ENCODE measurements at places on chromosomes 4 and X. TPM values are rescaled to one million over a fixed set of nuclear protein-coding genes. Genes with fewer than 3 reads are reported as not detected.

EFHC2 gene
- total RNA-seq: 0.32 TPM

BTC gene
- not detected for total RNA-seq

ZCCHC18 gene
- total RNA-seq: 0.34 TPM

FMR1NB gene
- not detected for total RNA-seq

SCRG1 gene
- total RNA-seq: not detected

NXF3 gene
- not detected for total RNA-seq

IRS4 gene
- total RNA-seq: not detected

PIM2 gene
- total RNA-seq: 350 TPM

NAA11 gene
- not detected for total RNA-seq

ITIH6 gene
- total RNA-seq: not detected

C4orf51 gene
- not detected for total RNA-seq

MAGEA2 gene
- not detected for total RNA-seq

CD40LG gene
- 243 TPM for total RNA-seq

TAF9B gene
- 21.6 TPM for total RNA-seq

GSX2 gene
- not detected for total RNA-seq

SERTM2 gene
- total RNA-seq: not detected

ARHGAP36 gene
- not detected for total RNA-seq

CYBB gene
- total RNA-seq: 0.32 TPM

MAGEA12 gene
- not detected for total RNA-seq

UCHL1 gene
- total RNA-seq: 0.20 TPM

FGD1 gene
- total RNA-seq: 0.07 TPM

SLC10A4 gene
- total RNA-seq: not detected

DSPP gene
- not detected for total RNA-seq

SPATA4 gene
- not detected for total RNA-seq

SPATA18 gene
- 0.56 TPM for total RNA-seq

H2BW2 gene
- total RNA-seq: not detected

RPS6KA6 gene
- total RNA-seq: not detected

FAM114A1 gene
- 0.71 TPM for total RNA-seq

NALF2 gene
- 0.20 TPM for total RNA-seq

MAGEH1 gene
- 18.4 TPM for total RNA-seq

RAB41 gene
- not detected for total RNA-seq

MAOA gene
- 0.39 TPM for total RNA-seq

MAPK10 gene
- not detected for total RNA-seq

GRIA2 gene
- not detected for total RNA-seq

IL1RAPL1 gene
- not detected for total RNA-seq

DDIT4L gene
- total RNA-seq: 2.4 TPM

CWH43 gene
- not detected for total RNA-seq

IL13RA1 gene
- 0.68 TPM for total RNA-seq

NBDY gene
- 46.5 TPM for total RNA-seq

LNX1 gene
- total RNA-seq: not detected

CXorf49 gene
- total RNA-seq: not detected

MAGEB3 gene
- total RNA-seq: not detected

ZNF185 gene
- total RNA-seq: 1.0 TPM

TMSB15B gene
- total RNA-seq: 7.7 TPM

CACNA1F gene
- 0.22 TPM for total RNA-seq

POLR2B gene
- 118 TPM for total RNA-seq

SYTL5 gene
- not detected for total RNA-seq

TCEAL6 gene
- not detected for total RNA-seq

CXCL13 gene
- not detected for total RNA-seq

CYLC1 gene
- total RNA-seq: not detected

GIMD1 gene
- not detected for total RNA-seq

PHKA2 gene
- 19.8 TPM for total RNA-seq

RNF212 gene
- 2.1 TPM for total RNA-seq

All from T-helper 1 cell treated with Interleukin-12 subunit alpha and Interleukin-12 subunit beta and Interleukin-4 antibody, amounts not matched to agents 30 ng/mL and 1 ng/mL, for 36 hours (primary cell).